ENCODE measurements at places on chromosomes 11 and 22.
A peak's percentile ranks its signal among the peaks of the same experiment; 100 is the strongest.

DNA sequence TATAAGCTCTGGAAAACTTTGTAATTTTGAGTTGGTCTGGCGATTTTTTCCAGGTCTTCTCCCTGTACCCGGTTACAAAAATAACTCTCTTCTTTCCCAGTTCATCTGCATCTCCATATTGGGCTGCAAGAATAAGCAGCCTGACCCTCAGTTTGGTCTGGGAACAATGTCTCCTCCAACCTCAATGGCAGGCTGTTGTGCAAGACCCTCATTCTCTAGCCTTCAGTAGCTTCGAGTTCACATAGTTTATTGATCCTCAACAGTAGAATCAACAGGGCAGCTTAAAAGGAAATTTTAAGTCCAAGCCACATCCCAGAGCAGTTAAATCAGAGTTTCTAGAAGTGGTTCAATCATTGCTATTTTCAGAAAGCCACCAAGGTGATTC lies 35.3 kb downstream of the TMPRSS5 start:
- DNase-seq, result no peak

- DNase-seq, result no peak
These were observed 8.5 kb upstream of the ACR start for GRCh38 chr22:50729391-50730012.

DNA sequence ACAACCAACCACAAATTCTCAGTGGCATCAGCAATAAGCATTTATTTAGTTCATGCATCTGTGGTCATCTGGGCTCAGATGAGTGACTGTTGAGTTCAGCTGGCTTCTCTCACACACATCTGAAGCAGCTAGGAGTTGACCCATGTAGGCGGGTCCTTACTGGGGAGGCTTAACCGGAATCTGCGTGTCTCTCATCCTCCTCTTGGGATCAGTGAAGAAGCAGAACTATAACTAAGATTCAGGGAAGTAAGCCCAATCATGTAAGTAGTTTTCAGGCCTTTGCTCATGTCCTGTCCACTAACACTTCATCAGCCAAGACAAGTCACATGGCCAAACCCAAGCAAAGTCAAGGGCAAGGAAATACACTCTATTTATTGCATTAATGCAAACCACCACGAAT lies 236.2 kb downstream of the C11orf87 start:
- no peak for DNase-seq

DNA sequence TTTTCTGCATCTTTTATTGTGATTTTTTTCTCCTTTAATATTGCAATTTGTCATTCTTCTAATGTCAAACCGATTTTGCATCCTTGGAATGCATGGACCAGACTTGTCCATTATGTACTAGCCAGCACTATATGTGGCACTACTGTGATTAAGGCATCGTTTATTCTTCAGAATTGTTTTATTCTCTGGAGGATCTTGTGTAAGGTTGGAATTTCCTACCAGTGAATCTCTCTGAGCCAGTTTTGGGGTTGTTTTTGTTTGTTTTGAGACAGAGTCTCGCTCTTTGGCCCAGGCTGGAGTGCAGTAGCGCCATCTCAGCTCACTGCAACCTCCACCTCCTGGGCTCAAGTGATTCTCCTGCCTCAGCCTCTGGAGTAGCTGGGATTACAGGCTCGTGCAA lies 58.5 kb downstream of the IGLL5 start:
- DNase-seq, result no peak

- DNase-seq, result peak; percentile 22
These were observed 59.2 kb upstream of the CD5 start for GRCh38 chr11:61042961-61043540.

GRCh38 chr11:126914941-126915340 lies 85.6 kb downstream of the KIRREL3 start:
- DNase-seq, result no peak

- no peak for DNase-seq
These were observed 21.1 kb upstream of the KLHL35 start for GRCh38 chr11:75453916-75454655.

DNA sequence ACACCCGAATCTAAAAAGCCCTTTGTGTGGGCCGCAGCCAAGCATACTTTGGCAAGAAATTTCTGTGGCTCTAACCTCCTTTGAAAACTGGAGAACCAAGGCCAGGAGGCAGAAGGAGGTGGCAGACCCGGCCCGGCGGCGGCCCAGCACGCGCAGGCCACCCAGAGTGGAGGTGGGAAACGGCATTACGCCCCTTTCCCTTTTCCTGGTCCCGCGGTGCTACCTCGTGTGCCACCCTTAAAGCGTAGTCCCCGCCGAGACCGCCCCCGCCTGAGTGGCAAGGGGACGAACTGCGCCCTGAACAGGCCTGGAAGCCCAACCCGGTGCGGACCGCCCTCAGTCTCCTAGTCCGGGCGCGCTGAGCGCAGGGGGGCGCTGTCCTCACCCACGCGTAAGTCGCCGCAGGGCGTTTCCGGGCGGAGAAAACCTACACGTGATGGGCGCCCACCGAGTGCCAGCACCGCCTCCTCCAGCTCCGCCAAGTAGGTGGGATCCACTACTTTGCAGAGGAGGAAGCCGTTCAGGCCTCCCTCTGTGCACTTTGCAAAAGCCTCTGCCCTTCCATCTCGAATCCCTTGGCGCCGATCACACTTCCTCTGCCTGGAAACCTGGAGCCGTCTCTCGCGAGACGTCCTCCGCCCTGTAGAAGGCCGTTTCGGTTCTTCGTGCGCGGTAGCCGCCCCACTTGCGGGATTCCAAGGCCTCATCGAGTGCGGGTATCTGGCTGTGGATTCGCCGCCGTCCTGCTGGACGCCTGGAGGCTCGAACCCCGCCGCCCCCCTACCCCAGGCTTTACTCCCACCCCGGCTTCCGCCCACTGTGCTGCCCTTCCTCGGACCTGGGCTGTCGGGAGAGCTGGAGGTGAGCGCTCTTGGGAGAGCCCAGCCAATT lies at the start of gene ACCS:
Gene ACCS, plus strand, starts transcription at position 430 of the 891 bp plus-strand sequence. CDS start 1,358 bp downstream, outside the sequence.
- peak; percentile 92 for DNase-seq

DNA sequence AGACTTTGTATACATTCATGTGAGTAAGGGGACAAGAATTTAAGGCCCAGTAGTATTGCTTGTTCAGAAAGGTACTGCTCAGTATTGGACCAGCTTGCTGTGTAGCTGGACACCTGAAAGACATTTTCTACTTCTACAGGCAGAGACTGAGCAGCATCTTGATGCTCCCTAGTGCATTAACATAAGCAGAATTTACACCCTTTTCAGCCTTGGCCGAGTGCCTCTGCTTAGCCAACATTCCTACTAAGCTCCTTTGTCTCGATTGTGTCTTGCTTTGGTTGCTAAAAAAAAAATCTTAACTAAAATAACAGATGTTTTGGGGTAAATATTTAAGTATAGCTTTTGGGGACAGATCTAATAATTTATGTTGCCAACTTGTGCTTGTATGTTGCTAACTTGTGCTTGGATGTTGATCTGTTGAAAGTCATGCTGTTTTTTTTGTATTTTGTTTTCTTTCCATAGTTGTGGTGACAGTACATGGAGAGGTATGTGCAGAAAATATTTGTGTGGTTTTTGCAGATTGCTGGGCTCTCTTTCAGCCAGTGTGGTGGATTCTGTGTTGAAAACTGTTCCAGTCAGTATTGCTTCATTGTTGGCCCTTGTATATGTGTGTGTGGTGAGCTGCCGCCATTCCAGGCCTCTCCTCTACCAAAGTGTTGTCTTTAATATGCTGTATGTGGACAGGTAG lies 3.7 kb downstream of the PTS start:
- DNase-seq, result no peak

DNA sequence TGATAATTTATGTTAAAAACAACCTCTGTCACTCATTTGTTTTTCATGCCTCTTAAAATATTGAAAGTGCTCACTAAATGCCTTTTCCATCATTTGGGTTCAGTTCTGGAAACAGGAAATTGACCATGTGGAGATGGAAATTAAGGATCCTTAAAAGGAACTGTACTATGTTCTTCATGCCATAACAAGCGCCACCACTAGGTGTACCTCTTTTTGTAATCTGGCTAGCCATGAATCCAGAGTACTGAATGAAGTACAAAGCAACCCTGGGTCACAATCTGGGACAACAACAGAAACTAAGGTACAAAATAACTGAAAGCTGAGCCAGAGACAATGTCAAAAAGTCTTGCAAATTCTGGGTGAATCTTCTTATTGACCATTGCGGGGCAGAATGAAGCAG lies 559.1 kb downstream of the FAM181B start:
- DNase-seq, result no peak

DNA sequence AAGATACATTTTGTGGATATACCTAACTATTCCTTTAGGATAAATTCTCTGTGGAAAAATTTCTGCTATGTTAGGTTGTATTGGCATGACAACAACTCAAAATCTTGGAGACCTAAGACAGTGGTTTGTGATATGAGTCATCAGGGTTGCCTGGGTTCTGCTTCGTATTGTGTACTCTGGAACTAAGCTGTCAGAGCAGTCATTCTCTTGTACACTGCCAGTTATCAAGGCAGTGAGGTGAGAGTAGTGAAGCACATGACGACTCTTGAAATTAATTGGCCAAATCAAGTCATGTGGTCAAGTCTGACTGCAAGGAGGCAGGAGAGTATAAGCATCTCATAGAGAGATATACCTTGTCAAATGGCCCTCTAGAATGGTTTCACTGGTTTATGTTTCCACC lies 104.4 kb downstream of the FANCF start:
- no peak for DNase-seq

Measured in NCI-H1436 (cell line).